ENCODE measurements at places on chromosomes 2 and 18.

GRCh38 chr2:175152242-175152641 is 15.8 kb downstream of the ATF2 start:
- no peak for DNase-seq

DNA sequence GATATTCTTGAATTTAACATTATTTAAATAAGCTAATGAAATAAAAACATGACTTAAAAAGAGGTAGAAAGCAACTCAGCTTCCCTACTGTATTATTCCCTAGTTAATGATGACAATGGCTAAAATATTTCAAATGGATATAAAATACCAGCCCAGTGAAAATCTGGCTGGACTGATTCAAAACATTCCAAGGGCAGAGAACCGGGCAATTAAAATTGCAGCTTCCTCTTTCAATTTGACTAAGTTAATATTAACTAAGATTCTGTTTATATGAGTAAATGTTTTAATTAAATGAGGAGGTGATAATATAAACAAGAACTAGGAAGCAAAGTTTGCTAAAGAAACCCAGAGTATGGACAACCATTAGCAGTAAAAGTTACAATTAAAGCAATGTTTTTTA is 65.6 kb downstream of the RAPH1 start:
- no peak for DNase-seq

- no peak for DNase-seq
These were observed 20.1 kb downstream of the OTOF start for GRCh38 chr2:26457695-26458364.

DNA sequence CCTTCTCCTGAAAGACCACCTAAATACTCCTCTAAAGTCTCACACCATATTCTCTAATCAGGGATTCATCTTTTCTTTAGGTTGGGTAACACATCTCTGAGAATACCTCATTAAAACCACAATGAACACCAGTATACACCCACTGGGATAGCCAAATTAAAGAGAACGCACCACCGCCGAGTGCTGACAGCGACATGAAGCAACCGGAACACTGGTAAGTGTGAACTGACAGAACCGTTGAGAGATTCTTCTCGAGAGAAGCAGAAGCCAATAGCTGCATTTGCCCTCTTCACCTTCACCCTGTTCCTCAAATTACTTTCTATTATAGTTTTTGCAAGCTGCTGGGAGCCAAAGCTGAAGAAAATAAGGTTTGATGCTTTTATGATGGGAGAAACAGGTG is 318.5 kb downstream of the FBXO15 start:
- no peak for DNase-seq
